Activated naive CD4-positive, alpha-beta T cell treated with anti-CD3 and anti-CD28 coated beads, Interleukin-2, amount 50 U/mL, for 72 hours (primary cell): ENCODE measurements at places on chromosomes 2 and 18. TPM values are rescaled to one million over a fixed set of nuclear protein-coding genes. Genes with fewer than 3 reads are reported as not detected.

DNA sequence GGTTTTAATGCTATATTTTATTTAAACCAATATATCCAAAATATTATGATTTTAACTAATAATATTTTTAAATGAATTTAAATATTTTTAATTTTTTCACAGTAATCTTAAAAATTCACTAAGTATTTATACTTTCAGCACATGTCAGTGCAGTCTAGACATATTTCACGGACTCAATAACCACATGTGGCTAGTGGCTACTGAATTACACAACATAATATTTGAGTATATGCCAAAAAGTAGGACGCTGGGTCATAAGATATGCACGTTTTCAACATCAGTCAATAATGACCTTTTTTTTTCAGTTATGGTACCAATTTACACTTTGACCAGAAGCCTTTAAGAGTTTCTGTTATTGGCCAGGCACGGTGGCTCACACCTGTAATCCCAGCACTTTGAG is 117.7 kb downstream of the GFPT1 start:
- no peak for DNase-seq

GRCh38 chr2:66981074-66981473 is 416.1 kb upstream of the ETAA1 start:
- no peak for DNase-seq

DNA sequence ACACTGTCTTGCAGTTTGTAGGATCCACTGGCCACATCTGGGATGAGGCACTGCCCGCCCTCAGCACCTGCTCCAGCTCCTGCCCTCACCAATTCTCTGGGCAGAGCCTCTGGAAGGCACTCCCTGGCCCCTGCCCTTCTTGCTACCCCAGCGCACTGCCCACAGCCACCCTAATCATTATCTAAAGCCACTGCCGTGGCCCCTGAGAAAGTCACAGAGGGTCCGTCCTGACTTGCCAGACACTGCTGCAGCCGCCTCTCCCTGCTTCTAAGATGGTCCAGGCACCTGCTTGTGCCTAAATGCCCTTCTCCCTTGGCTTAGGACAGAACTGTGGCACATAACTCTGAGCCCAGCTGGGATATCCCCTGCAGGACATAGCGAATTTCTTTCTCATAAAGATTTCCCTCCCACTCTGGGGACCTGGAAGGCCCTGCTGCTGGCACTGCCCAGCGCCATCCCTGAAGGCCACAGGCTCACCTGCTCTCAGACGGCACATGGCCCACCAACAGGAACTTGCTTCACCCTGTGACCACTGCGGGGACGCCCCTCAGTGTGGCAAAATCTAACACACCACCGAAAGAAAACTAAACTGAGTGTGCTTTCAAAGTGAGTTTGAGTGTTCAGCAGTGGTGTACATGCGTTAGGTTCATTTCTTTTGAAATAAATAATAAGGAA is 244.9 kb downstream of the HDAC4 start:
- no peak for DNase-seq

DNA sequence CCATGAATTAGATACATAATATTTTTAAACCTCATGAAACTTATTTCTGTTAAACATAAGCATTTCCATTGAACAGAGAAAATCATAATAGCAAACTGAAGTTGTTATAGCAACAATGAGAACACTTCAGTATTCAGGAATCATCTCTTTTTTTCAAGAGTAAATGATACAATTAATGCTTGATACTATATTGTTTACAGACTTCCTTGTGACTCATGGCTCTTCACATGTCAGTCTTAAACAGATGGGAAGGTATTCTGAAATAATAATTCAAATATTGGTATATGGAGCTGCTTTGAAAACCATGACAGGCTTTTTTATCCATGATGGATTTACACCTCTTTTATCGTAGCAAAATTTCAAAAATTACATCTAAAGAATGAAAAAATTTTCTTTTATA is 226.5 kb upstream of the RBMS1 start:
- DNase-seq = no peak

DNA sequence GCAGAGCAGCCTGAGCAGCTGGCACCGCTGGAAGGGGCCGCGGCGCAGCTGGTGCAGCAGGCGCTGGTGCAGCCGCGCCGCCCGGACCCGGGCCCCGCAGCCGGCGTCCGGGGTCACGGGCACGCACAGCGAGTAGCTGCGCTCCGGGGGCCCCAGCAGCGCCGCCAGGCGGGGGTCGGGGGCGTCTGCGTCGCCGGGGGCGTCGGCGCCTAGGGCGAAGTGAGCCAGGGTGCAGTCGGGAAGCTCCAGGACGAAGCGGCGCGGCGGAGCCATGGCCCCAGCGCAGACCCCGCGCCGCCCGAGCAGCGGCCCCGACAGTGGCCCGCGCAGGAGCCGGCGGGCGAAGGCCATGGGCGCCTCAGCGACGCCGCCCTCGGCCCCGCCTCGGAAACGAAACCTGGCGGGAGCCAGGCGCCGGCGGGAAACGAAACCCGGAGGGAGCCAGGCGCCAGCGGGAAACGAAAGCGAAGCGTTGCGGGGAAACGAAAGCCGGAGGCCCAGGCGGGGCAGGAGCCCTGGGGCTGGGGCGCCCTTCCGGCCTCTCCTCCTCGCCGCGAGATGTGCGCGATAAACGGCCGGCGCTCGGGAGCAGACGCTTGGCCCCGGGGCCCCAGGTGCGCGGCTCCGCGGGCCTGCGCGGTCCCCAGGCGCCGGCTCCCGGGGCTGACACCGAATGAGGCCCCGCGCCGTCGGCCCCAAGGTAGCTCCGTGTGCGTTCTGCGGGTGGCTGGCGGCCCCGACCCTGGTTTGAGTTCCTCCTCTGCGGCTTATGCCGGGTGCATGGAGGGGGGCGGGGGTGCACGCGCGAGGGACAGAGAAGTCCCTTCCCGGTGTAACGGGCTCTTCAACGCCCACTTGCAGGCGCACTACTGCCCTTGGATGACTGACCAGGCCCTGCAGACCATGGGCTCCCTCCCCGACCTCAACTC is at the start of gene CMPK2:
Gene CMPK2 (minus strand): TSS at position 562 of the 929 bp plus-strand sequence. CDS start 211 bp downstream, at position 351.
- DNase-seq = peak; percentile 86

- DNase-seq = no peak
Observed at GRCh38 chr2:61434314-61434713, 36.6 kb downstream of the USP34 start.

- DNase-seq = no peak
Observed at GRCh38 chr2:105635564-105635963, 109.1 kb upstream of the NCK2 start.

DNA sequence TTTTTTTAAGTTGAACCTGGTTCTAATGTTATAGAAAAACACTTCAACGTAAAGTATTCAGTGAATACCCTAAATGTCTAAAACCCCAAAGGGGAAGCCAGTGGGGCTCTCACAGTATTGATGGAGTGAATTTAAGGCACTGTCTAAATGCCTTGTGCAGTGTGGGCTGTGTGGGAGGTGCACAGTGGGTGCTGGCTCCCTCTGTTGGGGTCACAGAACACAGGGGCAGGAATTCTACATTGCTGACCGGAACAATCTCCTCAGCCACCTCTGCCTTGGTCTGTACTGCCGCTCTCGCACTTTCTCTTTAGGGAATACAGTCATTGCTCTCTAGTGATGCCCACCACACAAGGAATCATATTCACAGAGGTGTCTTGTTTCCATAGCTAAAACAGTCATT is 45.4 kb downstream of the SPRED2 start:
- no peak for DNase-seq

GRCh38 chr18:57167617-57168308 is 20.9 kb downstream of the BOD1L2 start:
- no peak for DNase-seq

GRCh38 chr2:113818382-113818951 is 62.0 kb upstream of the SLC35F5 start:
- no peak for DNase-seq

DNA sequence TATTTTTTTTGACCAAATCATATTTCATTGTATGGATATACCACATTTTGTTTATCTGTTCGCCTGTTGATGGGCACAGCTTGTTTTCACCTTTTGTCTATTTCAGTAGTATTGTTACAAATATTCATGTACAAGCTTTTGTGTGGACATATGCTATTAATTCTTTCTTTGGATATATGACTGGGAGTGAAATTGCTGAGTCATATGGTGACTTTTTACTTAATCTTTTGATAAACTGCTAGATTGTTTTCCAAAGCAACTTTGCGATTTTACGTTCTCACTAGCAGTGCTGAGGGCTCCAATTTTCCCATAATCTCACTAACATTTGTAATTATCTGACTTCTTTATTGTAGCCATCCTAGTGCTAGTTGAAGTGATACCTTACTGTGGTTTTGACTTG is 112.4 kb downstream of the CD8B2 start:
- DNase-seq = no peak

- no peak for DNase-seq
Observed at GRCh38 chr2:232351686-232352510, 26.7 kb upstream of the ALPP start.

DNA sequence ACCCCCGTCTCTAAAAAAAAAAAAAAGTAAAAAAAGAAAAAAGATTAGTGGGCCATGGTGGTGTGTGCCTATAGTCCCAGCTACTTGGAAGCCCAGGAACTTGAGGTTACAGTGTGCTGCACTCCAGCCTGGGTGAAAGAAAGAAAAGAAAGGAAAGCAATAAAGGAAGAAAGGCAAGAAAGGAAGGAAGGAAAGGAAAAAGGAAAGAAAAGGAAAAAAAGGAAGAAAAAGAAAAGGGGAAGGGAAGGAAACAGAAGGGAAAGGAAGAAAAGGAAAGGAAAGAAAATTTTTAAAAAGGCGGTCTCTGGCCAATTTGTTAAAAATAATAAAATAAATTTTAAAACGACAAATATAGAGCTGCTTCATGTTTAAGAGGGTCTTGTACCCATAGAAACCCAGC is 74.4 kb upstream of the RNU4ATAC start:
- no peak for DNase-seq

DNA sequence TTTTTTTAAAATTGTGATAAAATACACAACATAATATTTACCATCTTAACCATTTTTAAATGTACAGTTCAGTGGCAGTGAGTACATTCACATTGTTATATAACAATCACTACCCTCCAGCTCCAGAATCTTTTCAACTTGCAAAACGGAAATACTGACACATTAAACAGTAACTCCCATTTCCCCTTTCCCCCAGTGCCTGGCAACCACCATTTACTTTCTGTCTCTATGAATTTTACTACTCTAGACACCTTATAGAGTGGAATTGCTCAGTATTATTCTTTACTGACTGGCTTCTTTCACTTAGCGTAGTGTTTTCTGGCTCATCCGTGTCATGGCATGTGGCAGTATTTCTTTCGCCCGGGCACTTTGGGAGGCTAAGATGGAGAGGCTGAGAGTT is 32.6 kb downstream of the FASTKD2 start:
- peak; percentile 9 for DNase-seq

DNA sequence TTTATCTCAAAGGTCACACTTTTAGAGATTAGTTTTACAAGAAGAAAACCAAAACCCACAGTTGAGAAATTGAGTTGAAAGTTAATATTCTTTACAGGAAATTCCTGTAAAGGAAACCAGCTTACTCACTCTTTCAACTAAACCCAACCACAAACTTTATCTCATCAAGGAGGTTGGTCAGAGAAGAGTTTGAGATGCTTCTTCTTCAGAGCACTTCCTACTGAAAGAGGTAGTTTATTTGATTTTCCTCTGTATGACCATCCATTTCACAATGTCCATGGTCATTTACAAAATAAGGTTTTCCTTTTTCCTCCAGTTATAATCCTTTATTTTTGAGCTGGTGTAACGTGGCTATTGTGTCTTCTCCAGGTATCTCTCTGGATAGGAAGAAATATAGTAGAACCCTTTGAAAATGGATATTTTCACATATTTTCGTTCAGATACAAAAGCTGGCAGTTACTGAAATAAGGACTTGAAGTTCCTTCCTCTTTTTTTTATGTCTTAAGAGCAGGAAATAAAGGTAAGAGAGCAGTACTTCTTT is 4.5 kb upstream of the IL18RAP start:
- DNase-seq = no peak

DNA sequence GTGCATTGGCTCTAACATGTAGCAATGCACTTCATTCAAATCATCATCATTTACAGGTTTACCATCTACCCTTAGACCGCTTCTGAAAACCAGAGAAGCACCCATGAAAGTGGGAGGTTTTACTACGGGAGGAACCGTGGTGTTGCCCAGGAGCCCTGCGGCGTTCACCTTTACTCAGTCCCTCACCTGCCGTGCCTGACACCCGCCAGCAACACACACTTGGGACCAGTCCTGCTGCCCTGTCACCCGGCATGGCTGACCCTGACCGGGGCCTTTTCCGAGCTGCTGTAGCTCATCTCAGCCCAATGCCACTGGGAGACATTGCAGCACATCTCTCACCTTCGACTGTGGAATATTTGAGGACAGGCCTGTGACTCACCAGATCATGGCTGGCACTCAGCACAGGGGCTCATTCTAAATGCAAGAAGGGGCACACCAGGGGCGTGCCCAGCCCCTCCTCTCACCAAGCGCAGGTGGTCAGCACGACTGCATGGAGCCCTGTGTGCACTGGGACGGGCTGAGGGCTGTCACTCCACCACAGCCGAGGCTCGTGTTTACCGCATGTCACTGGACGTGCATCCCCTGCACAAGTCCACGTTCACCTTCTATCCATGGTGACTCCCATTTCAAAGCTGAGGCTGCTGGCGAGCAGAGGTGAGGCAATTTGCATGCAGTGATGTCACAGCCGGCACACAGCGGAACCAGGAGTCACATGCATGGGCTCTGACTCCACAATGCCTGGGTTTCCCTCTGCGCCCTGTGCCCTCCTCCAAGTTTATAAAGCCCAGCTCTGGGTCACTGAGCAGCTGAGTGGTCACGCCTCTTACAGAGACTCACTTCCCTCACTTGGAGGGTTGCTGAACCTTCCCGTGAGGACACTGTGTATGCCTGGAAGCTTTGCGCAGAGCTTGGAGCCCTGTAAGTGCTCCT is 76.7 kb upstream of the SNTG2 start:
- no peak for DNase-seq

DNA sequence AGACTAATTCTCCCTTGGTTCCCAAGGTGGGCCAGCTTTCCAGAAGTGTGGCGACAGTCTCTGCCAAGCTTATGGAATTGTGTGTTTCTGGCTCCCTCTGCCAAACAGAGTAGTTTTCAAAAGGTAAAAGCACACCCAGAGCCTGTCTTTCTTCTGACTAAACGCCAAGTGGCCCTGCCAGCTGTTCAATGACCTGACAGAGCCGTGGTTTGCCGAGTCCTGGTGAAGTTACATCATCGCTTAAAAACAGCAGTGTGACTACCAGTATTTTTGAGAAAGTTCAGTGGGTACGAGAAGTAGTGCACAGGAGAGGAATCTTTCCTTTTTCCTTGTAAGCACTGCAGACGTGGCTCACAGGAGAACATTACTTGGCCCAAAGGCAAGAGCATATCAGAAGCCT is 1.9 kb downstream of the PER2 start:
- DNase-seq = no peak

The SNED1 gene
- 7.1 TPM for total RNA-seq

The SLC9A2 gene
- 0.25 TPM for total RNA-seq

The BOLL gene
- not detected for total RNA-seq

The SH3RF3 gene
- total RNA-seq = 1.0 TPM

The TUBA3E gene
- not detected for total RNA-seq

The C2orf92 gene
- total RNA-seq = 17.5 TPM

The FBXO15 gene
- total RNA-seq = 4.8 TPM

The UGT1A8 gene
- total RNA-seq = not detected

The MOGAT1 gene
- not detected for total RNA-seq

The SH3BP4 gene
- 0.31 TPM for total RNA-seq
